ENCODE measurements at places on chromosomes 3 and 15.
A peak's percentile ranks its signal among the peaks of the same experiment; 100 is the strongest.

DNA sequence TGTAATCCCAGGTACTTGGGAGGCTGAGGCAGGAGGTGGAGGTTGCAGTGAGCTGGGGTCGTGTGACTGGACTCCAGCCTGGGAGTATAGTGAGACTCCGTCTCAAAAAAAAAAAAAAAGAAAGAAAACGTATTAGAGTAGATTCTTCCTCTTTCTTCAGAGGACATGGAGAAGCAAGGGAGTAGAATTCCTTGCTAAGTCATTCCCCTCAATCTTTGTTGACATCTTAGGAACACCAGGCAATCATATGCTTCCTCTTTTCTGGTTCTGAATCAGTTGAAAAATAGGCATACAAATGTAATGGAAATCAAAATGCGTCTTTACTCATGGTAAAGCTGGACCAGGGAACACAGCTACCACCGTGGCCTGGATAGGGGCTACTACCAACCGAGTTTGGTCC is 38.3 kb upstream of the ATOSA start:
- DNase-seq: no peak

DNA sequence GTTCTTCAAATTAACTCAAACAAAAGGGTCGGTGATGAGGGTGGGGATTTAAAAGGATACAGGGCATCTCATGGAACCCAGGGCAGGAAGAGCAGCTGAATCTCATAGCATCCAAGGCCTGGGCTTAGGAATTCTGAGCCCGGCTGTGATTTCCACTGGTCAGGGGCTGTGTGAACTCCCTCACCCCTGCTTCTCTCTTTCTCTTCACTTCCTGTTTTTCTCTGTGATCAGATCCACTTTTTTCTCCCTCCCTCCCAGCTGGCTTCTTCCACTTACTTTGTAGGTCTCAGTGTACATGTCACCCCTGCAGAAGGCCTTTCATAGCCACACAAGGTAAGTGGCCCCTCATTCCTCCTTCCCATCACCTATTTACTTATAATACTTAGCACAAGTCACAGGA is 68.2 kb upstream of the CORO2B start:
- DNase-seq: no peak

DNA sequence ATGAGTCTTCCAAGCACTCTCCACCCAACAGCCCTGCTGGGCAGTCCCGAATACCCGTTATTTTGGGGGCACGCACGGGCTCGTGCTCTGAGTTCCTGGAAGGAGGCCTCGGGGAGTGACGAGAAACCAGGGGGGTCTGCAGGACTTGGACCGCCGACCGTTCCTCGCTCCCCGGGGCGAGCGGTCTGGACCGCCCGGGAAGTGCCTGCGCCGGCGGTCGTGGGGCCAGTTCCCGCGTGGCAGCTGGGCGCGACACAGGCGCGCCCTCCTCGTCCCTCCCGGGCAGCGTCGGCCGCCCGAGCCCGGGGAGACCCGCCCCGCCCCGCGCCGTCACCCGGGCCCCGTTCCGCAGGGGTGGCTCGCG is 387 bp downstream of the GNB4 start:
- DNase-seq: no peak

DNA sequence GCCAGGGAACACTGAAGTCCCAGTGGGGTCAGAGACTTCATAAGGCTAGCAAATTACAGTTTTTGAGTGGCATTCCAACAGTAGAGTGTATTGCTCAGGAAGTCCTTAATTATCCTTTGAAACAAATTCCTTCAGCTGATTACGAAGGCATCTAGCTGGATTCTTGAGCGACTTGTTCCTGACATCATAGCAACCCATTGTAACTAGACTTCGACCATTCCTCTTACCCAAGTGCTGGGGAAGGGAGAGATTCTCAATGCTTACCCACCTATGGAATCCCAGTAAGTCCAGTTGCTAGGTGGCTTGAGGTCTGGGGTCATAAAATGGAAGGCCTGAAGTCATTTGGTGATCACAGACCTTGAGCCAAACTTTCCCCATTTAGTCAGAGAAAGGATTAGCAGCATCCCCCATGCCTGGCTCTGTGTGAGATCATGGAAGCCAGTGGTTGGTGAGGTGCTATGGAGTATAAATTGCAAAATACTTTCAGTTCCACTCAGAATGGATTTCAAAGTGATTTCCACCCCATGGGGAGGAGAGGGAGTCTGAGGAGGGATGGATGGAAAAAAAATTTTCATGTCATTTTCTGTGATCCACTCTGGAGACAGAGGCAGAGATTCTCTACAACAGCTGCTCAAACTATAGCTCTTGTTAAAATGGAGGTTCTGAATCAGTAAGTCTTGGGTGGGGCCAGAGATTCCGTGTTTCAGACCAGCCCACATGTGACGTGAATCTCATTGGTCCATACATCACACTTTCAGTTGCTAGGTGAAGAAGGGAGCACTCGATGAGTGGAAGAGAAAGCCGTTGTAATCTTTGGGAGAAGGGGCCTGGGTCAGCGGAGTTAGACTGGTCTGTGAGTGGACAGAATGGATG is 45.7 kb downstream of the CD86 start:
- no peak for DNase-seq

DNA sequence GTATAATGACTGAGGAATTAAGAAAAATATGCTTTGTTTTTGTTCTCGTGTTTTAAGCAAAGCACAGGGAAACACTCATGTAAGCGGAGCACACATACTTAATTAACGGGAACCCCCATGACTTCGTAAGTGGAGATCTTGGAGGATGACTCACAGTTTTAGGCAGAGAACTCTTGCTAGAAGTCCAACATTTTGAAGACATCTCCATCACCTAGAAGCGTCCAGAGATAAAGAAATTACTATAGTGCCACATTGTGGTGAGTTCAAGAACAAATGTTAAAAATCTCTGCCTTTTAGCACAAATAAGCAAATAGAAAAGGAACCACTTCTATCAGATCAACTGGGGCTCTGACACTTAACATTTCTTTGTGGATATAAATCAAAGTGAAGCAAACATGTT is 194.1 kb upstream of the ARHGEF26 start:
- no peak for DNase-seq

DNA sequence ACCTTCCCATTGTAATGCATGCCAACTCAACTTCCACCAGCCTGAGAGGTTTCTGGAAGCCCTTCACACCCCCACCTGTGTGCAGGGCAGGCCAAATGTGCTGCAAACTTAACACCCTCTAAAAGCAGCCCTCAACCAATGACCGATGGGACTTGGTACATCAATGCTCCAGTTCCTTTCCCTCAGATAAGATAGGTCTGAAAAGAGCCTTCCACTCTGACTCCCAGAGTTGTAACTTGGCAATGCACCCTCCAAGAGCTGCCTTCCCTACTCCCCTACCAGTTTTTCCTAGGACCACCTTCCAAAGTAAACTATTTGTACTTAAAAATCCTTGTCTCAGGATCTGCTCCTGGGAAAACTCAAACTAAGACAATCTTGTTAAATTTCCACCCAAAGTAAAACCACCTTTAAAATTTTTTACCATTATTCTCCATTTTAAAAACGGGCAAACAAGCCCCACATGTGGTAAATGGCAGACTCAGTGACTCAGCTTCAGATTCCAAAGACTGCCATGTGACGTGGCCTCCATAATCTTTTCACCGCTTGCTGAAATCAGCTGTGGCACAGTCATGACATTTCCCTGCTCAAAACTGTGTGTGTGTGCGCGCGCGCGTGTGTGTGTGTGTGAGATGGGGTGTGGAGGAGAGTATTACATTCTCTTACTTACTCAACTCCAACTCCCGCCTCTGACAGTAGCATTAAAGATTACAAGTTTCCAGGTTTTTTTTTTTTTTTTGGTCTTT is 17.2 kb downstream of the RASGRP1 start:
- DNase-seq: no peak

DNA sequence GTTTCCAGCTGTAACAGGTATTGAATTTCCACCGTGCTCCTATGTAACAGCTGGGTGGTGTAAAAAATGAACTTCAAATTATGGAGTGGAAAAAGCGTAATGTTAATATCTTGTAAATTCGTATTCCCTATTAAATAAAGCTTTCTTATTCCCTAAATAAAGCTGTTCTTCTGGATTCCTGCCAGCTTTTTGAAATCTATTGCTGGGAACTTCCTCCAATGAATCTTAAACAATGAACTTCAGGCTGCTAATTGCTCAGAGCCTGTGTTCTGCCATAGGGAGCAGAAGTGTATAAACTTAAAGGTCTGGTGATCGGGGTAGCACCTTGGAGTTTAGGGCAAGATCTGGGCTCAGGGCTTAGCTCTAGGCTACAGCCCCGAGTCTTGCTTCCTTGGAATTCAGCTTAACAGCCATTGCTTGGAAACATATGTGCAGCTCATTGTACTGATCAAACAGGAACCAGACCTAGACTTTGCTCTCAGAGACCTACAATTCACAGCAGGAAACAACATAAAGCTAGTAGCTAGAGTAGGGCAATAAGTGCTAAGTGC is 1.4 kb downstream of the ARL14 start:
- no peak for DNase-seq

GRCh38 chr3:52056521-52056967 is at the start of gene DUSP7:
TSS of gene DUSP7 (minus strand) at chr3:52056571. CDS start at chr3:52056366, 205 bp downstream.
- DNase-seq: peak; percentile 63

- no peak for DNase-seq
These were observed 381.5 kb upstream of the C2CD4B start for GRCh38 chr15:62546628-62547027.

GRCh38 chr3:3189102-3189727 is 9.7 kb upstream of the CRBN start:
- no peak for DNase-seq

- no peak for DNase-seq
These were observed 5.7 kb downstream of the ABHD5 start for GRCh38 chr3:43696441-43696840.

DNA sequence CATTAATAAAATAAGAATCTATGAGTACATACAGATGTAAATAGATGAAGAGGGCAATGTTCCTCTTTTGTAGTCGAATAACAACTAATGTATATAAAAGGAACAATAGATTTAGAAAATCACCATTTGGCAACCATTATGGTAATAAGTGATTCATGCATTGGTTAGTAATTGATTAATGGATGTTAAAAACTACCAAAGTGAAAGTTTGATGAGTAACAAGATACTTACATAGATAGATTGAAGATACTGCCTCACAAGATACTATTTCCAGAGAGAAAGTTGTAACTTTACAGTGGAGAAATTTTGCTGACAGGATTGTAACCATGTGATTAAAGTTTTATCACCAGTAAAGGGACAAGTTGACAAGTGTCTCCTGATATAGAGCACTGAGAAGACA is 55.0 kb downstream of the TCF12 start:
- no peak for DNase-seq

- DNase-seq: no peak
These were observed 76.4 kb downstream of the DUT start for GRCh38 chr15:48407646-48408045.

DNA sequence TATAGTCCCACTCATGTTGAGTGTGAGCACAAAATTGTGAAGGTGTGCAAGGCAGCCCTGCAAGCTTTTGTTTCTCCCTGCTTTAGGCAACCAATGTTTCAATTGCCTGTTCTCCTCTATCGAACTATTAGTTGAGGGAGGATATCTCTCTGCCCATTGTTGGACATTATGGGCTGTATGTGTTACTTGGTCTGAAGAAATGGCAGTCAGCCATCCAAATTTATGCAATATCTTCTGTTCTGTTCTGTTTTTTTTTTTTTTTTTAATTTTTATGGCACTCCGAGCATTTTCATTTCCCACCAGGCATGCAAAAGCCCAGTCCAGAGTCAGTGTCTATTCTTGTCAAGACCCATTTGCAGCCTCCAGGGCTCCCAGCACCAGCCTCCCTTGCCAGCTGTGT is 44.0 kb downstream of the ANAPC13 start:
- DNase-seq: no peak

DNA sequence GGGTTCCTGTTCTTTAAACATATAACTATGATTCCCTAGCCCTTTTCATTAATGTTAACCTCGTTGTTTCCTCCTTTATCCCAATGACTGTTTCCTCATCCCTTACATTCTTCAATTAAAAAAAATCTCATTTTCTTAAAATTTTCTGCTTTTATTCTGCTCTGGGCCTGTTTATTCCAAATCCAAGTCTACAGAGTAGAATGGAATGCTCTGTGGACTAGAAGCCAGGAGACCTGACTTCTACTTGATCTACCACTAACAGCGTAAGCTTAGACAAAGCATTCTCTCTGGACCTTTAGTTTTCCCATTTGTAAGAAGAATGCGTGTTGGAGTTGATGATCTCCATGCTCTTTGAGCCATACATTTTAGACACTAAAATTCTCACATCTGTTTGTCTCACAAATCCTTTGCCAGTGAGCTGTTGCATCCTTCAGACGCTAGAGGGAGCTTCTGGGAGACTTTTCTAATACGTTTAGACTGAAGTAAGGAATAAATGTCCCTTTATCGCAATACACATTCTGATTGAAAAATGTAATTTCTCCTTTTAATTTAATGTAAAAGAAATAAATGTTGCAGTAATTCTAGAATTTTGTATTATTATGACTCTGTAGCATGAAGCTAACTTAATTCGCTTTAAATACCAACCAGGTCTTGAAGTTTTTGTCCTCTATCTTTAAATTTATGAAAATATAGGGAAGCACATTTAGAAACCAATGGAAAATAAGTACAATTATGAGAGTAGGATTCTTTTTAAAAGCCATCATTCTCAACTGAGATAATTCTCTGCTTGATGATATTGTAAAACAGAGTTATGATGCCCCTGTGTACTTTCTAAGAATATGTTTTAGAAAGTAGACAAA is 21.7 kb upstream of the GMNC start:
- DNase-seq: no peak

GRCh38 chr3:66638717-66639116 is 137.9 kb upstream of the LRIG1 start:
- no peak for DNase-seq

DNA sequence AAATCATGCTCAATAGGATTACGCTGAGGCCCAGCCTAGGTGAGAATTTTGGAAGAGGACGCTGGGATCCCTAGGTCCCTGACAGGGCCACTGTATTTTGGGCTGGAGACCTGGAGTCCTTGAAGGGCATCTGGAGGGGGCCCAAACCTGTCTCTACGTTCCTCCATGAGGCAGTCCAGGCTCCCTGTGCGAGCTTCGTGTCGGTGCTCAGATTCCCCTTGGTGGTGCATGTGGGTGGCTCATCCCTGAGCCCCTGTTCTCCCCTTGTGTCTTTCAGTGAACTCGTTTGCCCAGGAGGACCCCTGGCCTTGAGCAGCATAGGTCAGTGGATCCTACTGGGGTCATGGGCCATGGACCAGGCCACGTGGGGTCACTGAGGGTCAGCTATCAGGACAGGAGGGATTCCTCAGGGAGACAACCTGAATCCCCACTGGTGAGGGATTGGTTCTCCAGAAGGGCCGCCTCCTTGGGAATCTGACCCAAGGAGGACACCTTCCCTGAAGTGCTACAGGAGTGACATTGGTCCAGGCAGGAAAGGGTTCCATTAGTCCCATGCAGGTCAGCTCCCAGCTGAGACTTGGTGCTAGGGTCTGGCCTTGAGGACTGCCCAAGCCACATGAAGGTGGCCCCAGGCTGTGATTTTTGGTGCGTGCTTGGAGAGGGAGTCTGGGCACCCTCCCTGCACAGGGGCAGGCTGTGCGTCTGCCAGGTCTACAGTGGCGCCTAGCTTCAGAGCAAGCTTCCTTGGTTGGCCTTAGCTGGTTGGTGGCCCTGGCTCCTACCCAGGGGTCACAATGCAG is 229.8 kb downstream of the SNRPN start:
- no peak for DNase-seq

GRCh38 chr3:42509111-42509510 is 6.7 kb downstream of the VIPR1 start:
- no peak for DNase-seq

All from activated T-helper 9 cell treated with anti-CD3 and anti-CD28 coated beads, Interleukin-2, amount 50 U/mL, for 16 hours (primary cell).